ENCODE measurements at places on chromosomes 7 and 10.

DNA sequence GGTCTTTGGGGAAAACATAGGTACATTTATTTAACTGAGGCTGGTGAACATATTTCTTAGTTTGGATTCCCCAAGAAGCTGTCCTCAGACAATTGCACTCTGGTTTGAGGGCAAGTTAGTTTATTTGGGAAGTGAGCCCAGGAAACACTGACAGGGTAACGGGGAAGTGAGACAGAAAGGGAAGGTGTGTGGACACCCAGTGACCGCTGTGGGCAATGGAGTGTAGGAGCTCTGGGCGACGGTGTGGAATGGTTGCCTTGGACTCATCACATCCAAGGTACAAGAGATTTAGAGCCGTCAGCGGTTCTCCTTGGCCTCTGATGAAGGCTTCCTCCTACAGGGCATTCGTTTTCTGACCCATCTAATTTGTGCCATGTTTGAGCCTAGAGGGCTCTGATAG lies 7.1 kb downstream of the MRC1 start:
- DNase-seq = no peak

- DNase-seq = no peak
Observed at GRCh38 chr10:4635388-4635787, 190.6 kb upstream of the AKR1E2 start.

GRCh38 chr7:119606297-119606696 lies 666.7 kb upstream of the KCND2 start:
- DNase-seq = no peak

GRCh38 chr10:48695636-48696534 lies 11.2 kb downstream of the WDFY4 start:
- no peak for DNase-seq

Data from ELR (cell line).